ENCODE measurements at places on chromosomes 4 and X.

- DNase-seq: no peak
These were observed 60.4 kb upstream of the MAGEA4 start for GRCh38 chrX:151852294-151852693.

GRCh38 chrX:23631136-23631535 is 36.2 kb upstream of the PRDX4 start:
- no peak for DNase-seq

DNA sequence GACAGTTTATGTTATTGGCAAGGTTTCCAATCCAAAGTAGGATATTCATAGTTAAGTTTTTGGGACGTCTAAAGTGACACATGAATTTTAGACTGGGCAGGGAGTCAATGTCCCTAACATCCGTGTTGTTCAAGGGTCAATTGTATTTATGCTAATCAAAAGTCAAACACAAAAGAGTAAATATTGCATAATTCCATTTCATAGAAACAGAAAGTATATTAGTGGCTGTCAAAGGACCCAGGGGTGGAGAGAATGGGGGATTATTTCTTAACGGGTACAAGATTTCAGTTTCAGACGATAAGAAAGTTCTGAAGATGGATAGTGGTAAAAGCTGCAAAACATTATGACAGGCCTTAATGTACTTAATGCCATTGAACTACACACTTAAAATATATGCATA is 971.8 kb upstream of the AGA start:
- DNase-seq: no peak

- no peak for DNase-seq
These were observed 468.2 kb downstream of the ZIC3 start for GRCh38 chrX:138034136-138034535.

GRCh38 chrX:9204560-9204959 is 170.6 kb upstream of the FAM9B start:
- DNase-seq: no peak

DNA sequence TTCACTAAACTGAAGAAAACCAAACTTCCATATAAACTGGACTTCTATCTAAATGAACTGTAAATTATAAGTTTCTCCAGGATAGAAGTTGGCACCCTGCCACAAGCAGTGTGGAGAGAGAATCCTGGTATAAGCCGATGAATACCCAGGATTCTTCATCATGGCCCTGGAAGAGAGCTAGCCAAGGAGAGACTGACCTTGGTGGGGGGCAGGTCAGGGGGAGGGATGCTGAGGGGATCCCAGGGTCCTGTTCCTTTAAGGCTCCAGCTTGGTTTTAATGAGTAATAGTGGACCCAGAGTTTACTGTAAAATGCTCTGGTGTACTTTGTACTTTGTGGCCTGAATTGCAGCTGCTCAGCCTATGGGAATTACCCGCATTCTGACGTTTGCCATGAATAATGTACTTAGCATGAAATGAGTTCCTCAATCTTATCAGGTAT is 16.9 kb downstream of the RASSF6 start:
- peak; percentile 18 for DNase-seq

DNA sequence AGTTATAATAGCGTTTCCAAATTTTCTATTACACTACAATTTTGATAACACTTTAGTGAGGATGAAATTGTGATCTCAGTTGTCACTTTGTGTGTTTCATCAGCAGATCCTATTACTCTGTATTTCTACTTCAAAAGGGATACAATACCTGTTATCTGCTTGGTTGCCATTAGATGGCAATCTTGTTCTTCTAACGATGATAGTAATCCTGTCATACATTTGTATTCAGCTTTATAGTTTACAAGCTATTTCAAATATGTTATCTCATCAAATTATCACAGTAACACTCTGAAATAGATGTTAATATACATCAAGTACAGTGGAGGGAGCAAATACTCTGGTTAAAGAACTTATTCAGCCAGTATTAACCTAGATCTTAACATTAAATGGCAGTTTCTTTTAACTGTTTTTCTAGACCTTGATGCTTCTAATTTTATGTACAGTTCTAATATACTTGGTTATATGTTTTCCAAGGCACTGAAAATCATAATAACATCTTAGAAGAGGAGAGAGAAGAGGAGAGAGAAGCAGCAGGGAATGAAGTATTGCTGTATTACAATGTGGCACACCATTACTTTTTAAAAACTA is 292.0 kb downstream of the CCSER1 start:
- peak; percentile 2 for DNase-seq

GRCh38 chr4:75598390-75598789 is 31.9 kb downstream of the CDKL2 start:
- no peak for DNase-seq

- no peak for DNase-seq
These were observed 34.0 kb downstream of the EMCN start for GRCh38 chr4:100483796-100484195.

DNA sequence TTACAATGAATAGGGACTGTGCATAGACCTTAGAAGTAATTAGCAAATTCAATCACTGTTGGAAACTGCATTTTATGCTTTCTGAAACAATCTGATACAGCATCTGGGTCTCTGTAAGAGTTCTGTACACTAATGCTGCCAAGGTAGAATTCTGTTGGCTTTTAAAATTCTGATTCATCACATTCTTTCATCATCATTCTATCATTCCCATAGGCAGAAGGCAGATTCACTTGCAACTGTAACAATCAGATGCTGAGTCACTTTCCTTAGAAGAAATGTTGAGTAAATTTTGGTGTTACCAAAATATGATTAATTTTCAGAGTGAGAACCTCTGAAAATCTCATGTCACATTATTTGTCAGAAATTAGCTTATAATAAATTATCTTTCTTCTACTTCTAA is 267.2 kb downstream of the MAPK10 start:
- DNase-seq: no peak

GRCh38 chrX:13085526-13085925 is 41.1 kb upstream of the FAM9C start:
- no peak for DNase-seq

GRCh38 chr4:6916587-6917460 is 7.2 kb downstream of the TBC1D14 start:
- no peak for DNase-seq

DNA sequence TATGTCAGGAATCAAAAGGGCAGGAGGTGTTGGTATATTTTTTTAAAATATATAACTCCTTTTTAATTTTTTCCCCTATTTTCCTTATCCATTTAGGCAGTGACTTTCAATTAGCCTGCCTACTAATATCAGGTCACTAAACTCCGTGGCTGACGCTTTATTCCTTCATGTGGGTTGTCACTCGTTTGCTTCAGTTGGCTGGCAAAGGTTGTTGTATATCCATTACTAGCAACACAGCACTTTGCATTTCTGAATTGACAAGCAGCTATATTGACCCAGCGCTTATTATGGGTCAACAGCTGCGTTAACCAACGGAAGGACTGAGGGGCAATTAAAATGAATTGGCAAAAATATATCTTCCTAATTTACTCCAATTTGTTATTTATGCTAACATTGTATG is 87.7 kb downstream of the ARX start:
- no peak for DNase-seq

DNA sequence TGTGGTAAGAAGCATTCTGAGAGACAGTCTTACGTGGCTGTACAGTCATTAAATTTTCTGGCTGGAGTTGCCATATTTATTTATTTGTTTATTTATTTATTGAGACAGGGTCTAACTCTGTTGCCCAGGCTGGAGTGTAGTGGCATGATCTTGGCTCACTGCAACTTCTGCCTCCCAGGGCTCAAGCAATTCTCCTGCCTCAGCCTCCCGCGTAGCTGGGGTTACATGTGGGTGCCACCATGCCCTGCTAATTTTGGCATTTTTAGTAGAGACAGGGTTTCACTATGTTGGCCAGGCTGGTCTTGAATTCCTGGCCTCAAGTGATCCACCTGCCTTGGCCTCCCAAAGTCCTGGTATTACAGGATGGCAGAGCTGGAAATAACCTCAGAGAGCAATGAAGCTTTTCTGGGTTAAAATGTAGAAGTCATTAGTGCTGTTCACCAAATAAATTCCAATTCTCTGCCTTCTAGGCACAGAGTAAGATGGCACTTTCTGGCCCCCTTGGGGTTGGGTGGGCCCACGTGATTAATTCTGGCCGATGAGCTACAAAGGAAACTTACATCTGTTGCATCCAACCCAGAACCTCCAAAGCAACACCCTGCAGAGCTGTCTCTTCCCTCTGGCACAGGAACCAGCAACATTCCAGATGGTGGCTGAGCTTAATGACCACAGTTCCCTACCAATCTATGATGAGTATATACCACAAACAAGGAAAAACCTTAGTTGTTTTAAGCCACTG is 4.5 kb downstream of the MRFAP1 start:
- DNase-seq: no peak

- no peak for DNase-seq
These were observed 13.9 kb upstream of the CT47A1 start for GRCh38 chrX:120999413-120999812.

- DNase-seq: no peak
These were observed 149.1 kb downstream of the FBXO8 start for GRCh38 chr4:174134361-174134760.

DNA sequence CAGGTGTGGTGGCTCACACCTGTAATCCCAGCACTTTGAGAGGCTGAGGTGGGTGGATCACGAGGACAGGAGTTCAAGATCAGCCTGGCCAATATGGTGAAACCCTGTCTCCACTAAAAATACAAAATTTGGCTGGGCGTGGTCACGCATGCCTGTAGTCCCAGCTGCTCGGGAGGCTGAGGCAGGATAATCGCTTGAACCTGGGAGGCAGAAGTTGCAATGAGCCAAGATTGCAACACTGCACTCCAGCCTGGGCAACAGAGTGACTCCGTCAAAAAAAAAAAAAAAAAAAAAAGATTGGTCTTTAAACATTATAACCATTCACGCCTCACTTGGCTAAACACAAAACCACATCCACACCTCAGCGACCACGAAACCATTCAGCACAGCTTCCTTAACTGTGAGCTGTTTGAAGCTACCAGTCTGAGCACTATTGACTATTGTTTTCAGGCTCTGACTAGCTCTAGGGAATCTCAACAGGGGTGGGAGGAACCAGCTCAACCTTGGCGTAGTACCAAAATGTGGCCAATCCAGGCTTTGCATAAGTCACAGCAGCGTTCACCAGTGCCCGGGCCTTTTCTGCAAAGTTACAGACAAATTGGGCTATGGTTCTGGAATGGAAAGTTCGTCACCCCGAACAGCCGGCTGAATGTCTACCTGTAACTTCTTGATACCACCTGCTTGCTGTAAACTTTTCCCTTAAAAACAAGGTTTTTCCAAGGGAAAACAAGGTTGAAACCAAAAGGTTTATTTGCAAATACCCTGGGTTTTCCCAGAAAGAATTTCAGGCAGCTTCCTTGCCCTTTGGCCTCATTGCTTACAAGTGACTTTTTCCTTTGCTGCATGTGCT is 73.6 kb upstream of the DHX15 start:
- peak; percentile 11 for DNase-seq

GRCh38 chrX:153702336-153703035 is 14.8 kb downstream of the SLC6A8 start:
- DNase-seq: no peak

DNA sequence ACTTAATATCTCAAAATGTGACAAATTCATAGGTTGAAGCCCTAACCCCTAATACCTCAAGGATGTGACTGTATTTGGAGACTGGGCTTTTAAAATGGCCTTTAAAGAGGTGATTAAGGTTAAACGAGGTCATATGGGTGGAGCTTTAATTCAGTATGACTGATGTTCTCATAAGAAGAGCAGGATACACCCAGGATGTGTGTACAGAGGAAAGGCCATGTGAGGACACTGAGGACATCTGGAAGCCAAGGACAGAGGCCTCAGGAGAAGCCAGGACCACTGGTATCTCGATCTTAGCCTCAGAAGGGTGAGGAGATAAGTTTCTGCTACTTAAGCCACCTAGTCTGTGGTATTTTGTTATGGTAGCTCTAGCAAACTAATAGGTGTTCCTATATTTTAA is 49.0 kb upstream of the SHISA3 start:
- DNase-seq: no peak

DNA sequence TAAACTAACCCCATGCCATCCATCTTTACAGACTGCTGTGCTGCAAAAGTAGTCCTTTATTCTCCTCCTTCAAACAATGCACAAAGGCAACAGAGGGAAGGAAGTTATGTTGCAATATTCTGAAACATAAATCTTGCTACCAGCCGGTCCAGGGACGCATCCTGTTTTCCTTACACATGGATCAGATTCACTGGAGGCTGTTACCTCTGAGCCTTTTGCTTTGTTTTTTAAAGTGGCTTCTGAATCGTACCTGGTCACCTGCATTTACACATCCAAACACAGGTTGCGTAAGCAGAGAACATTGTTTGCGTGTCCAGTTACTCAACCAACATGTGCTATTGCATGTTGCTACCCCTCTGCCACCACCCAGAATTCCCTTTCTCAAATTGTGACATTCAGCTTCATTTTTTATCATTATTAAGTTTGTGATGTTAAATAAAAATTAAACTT is 8.8 kb downstream of the PPARGC1A start:
- no peak for DNase-seq

- DNase-seq: no peak
These were observed 260.5 kb downstream of the IQCM start for GRCh38 chr4:149555146-149555545.

DNA sequence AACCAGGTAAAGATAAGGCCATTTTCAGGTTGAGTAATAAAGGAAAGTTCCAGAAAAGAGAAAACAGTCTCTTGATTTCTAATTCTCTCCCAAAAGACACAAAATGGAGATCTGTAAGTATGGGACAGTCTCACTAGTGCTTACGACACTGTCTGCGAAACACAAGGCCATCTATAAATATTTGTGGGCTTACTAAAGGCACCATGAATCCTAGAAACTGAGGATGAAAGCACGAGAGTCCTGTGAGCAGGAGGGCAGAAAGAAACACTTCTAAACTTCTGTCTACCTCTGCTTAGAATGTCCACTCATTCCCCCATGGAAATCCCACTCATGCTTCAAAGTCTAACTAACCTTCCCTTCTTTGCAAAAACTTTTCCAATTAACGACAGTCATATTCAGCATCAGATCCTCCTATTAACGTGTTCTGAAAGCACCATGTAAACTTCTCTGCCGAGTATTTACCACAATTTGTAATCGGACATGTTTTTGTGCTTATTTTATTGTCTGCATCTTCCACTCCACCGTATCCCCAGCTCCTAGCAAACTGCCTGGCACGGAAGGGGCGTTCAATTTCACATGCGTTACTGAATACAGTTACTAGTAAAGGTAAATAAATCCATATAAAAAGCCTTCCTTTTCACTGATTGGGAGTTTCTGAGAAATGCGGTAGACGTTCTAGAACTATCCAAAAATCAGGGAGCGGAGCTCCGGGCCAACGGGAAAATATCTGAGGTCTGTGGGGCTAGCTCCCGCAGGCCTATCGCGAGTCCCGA is 665 bp downstream of the PSMD10 start:
- DNase-seq: no peak

GRCh38 chrX:132750331-132751062 is 207.9 kb downstream of the HS6ST2 start:
- DNase-seq: no peak

DNA sequence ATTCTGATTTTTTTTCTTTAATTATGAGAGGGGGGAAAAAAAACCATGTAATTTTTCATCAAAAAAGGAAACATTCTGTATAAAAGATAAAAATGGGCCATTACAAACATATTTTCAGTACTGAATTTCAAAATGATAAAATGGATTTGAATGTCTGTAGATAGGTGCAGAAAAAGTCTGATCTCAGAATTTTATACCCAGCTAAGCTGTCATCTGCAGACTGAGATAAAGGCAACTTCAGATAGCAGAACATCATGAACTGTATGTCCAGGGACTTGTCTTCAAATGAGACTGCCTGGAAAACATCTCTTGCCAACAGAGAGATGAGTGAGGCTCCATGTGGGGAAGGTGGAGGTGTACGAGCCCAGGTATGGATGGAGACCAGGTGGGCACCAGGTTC is 118.5 kb upstream of the PSAPL1 start:
- DNase-seq: no peak

Data from GM18507 (cell line).